ENCODE measurements at places on chromosomes 3 and 15. TPM values are rescaled to one million over a fixed set of nuclear protein-coding genes. Genes with fewer than 3 reads are reported as not detected.

Gene ACKR2
- 0.64 TPM for total RNA-seq

Gene GPR87
- total RNA-seq: not detected

Gene NR2E3
- total RNA-seq: 0.69 TPM

DNA sequence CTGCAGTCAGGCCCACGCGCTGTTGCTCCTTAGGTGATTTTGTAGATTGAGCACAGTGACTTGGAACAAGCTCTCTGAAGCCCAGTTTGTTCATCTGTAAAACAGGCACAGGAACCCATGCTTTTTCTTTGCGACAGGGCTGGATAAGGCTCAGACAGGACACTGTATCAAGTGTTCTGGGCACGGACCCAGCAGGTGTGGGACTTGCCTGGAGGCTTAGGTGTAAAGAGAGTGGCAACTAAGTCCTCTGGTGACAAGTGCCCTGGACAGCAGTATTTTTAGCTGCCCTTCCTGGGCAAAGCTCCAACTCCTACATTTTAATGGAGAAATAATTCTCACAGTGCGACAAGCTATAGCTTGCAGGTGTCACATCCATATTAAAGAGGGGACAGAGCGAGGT is 32.2 kb downstream of the CD276 start:
- no peaks in the 10 kb centered on the region for H3K27me3 ChIP-seq
- H3K36me3 ChIP-seq: no peaks in the 10 kb centered on the region
- no peak overlapping the region for H3K27ac ChIP-seq
- DNase-seq: no peak
- H3K4me1 ChIP-seq: peaks cover 12% of the 10 kb centered on the region

DNA sequence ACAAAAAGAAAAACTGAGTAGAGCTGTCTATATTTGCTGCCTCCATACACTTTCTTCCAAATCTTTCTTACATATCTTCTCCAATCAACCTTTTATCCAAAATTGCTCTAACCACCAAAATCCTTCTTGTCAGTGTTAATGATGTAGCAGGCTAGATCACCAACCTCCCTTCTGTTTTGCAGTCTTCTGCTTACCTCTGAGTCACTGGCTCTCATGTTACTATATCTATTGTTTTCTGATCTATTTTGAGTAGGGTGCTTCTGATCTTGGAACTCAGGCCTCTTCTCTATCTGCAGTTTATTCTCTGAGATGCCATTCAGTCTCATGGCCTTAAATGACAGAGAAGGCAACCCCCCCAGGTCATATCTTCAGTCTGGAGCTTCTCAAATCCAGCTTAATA is 26.3 kb upstream of the AADAC start:
- H3K27me3 ChIP-seq: no peaks in the 10 kb centered on the region
- no peaks in the 10 kb centered on the region for H3K36me3 ChIP-seq
- no peak for DNase-seq
- no peak overlapping the region for H3K27ac ChIP-seq

DNA sequence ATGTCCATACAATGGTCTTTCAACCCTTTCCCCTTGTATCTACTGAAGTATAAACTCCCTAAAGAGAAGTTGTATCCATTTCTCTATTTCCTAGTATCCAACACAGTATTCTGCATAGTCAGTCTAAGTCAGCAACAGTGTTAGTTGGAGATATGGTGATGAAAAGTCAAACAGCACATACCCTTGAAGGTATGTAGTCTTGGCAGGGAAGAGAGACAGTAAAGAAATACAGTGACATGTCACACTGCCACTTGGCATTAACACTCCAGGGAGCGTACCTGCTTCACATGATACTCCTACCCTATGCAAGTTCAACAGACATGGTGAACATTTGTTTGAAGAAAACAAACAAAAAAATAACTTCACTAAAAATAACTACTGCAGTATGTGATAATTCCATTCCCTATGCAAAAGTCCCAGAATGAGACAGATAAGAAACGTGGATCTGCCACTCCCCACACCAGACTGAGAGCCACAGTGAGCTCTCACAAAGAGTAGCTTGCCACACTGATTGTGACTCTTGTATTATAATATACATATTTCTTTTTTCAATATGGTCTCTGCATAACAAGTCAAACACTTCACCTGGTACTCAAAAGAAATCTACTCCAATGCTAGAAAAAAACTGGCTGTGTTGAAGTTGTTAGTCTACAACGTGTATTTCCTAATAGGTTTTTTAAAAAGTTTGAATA is 5.9 kb downstream of the PDCD10 start:
- H3K4me1 ChIP-seq: peaks cover 28% of the 10 kb centered on the region
- no peak for DNase-seq
- no peaks in the 10 kb centered on the region for H3K36me3 ChIP-seq
- H3K27me3 ChIP-seq: no peaks in the 10 kb centered on the region
- H3K27ac ChIP-seq: no peak overlapping the region

DNA sequence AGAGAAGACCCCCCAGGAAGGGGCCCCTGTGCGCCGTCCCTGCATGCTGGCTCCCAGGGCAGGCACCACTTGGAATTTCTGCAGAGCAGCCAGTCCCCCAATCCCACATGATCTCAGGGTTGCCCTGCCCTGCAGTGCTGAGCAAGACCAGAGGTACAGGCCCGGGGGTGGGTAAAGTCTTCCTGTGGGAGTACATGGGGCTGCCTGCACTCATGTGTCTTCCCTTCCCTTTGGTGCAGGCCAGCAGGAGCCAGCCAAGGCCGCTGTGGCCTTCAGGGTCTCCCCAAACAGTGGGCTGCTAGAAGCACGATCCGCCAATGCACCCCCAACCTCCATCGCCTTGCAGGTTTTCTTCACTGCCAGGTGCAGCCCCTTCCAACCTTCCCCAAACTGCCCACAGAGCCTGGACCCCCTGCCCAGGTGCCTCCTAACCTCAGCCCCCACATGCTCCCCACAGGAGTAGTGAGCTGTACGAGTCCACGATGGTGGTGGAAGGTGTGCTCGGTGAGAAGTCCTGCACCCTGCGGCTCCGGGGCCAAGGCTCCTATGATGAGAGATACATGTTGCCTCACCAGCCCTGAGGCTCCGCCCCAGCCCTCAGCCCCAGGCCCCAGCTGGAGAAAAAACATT is 15.0 kb downstream of the ACAA1 start:
- peaks cover 11% of the 10 kb centered on the region for H3K27me3 ChIP-seq
- no peak overlapping the region for H3K27ac ChIP-seq
- no peak overlapping the region for H3K4me3 ChIP-seq
- DNase-seq: no peak

- peak overlapping the region; percentile 22 for H3K4me3 ChIP-seq
- peak; percentile 19 for DNase-seq
- peaks cover 5% of the 10 kb centered on the region for H3K4me1 ChIP-seq
Measured at GRCh38 chr15:25481208-25481859, 42.5 kb upstream of the UBE3A start.

- H3K36me3 ChIP-seq: no peaks in the 10 kb centered on the region
- no peaks in the 10 kb centered on the region for H3K27me3 ChIP-seq
- DNase-seq: no peak
- H3K4me3 ChIP-seq: no peak overlapping the region
- peaks cover 1% of the 10 kb centered on the region for H3K4me1 ChIP-seq
Measured at GRCh38 chr3:102497571-102497970, 62.8 kb downstream of the ZPLD1 start.

DNA sequence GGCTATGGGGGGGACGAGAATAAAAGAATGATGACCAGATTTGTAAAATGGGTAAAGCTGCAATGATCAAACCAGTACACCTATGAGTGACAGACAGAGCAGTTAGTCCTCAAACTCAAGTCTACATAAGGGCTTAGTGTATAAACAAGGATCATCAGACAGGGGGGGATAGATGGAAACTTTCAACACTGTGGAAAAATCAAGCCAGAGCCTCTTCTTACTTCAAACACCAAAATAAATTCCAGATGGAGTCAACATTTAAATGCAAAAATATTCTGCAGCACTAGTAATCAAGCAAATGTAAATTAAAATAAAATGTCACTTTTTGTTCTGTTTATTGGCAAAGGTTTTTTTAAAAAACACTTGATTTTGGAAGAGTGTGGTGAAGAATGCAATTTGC is 205.9 kb upstream of the RGMA start:
- H3K4me1 ChIP-seq: peaks cover 13% of the 10 kb centered on the region
- no peak overlapping the region for H3K27ac ChIP-seq
- no peaks in the 10 kb centered on the region for H3K36me3 ChIP-seq
- no peak overlapping the region for H3K4me3 ChIP-seq
- no peak for DNase-seq
